ACHN (cell line): ENCODE measurements at places on chromosomes 7 and 10.

DNA sequence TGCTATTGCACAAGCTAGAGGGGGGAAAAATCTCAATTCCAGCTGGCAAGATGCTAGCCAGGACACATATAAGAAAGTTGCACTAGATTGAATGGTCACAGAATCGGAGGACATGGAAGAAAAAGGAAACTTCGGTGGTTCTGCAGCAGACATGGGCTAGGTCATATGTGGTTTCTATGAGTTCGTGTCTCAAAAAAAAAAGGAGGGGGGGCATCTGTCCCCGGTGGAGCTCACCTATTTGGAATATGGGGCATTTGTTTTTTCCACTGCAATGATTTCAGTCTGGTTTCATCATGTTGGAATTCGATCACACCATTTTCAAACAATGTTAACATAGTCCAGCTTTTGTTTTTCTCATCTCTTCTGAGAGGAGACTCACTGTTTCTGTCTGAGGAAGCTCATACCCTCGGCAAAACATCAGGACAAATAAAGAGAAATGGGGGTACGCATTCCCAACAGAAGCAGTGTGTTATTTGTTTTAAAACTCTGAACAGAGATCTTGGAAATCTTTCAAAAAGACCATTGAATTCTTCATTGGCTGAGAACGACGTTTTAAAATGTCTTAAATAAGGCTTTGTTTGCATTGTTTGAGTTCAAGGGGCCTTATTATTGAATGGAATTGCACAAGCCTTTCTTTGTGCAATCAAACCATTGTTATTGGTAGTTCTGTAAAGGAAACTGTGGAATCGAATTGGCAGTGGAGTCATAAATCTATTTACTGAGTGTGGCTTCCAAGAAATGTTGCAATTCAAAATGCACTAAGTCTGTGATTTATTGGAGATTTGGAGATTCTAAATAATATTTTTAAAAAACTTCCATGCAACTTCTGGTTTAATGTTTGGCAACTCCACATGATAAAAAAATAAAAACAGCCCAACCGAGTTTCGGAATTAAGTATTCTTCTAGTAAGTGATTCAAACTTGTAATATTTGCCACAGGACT, 173.2 kb downstream of the RTKN2 start:
- DNase-seq, result peak; percentile 24

DNA sequence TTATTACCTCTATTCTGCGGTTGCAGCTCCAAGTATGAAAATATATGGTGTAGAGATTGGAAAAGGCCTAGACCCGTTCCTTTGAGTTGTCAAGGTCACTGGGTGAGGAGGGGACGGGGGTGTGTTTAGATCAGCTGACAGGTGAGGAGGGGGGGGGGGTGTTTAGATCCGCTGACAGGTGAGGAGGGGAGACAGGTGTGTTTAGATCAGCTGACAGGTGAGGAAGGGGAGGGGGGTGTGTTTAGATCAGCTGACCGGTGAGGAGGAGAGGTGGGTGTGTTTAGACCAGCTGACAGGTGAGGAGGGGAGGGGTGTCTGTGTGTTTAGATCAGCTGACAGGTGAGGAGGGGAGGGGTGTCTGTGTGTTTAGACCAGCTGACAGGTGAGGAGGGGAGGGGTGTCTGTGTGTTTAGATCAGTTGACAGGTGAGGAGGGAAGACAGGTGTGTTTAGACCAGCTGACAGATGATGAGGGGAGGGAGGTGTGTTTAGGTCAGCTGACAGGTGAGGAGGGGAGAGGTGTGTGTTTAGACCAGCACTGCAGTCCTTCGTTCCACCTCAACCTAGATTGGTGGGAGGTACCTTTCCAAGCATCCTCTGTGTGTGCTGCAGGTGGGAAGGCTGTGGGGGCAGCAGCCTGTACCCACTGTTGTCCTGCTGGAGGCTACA, 655.0 kb upstream of the ADARB2 start:
- DNase-seq, result peak; percentile 26

- DNase-seq, result peak; percentile 36
Observed at GRCh38 chr10:114902151-114902550, 35.8 kb upstream of the TRUB1 start.

DNA sequence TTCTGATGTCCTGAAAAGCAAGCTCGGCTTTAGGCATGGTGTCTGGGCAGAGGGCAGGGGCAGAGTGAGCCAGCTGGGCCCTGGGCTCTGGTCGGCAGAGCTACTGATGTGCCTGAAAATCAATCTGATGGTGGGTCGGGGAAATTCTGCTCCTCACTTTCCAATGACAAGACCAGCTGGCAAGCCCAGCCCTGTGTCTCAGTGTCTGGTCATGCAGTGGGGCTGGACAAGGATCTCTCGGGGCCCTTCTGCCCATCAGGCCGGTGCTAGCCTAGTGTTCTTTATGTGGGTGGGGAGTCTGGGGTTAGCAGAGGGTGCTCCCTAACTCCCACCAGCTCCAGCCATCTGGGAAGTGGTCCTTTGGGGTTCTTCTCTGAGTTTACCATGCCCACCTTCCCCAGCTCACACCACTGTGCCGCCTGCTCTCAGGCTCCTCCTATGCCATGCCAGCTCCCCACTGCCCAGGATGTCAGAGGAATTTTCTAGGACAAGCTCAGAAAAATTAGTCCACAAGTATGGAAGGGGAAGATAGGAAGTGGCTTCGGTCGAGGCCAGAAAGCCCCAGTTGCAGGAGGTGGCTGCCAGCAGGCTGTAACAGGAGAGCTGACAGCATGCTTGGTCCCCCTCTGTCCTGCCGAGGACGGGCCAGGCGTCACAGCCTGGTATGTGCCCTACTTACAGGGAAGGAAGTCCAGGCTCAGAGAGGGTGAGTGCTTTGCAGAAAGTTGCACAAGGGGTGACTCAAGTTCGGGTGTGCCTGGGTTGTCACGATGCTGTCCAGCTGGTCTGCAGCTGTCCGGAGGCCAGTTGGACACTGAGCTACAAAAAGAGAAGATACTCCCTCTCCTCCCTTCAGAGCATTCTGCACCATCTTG, 135.2 kb downstream of the ADCY1 start:
- DNase-seq, result no peak

GRCh38 chr10:113162960-113163359, 212.9 kb downstream of the TCF7L2 start:
- no peak for DNase-seq

DNA sequence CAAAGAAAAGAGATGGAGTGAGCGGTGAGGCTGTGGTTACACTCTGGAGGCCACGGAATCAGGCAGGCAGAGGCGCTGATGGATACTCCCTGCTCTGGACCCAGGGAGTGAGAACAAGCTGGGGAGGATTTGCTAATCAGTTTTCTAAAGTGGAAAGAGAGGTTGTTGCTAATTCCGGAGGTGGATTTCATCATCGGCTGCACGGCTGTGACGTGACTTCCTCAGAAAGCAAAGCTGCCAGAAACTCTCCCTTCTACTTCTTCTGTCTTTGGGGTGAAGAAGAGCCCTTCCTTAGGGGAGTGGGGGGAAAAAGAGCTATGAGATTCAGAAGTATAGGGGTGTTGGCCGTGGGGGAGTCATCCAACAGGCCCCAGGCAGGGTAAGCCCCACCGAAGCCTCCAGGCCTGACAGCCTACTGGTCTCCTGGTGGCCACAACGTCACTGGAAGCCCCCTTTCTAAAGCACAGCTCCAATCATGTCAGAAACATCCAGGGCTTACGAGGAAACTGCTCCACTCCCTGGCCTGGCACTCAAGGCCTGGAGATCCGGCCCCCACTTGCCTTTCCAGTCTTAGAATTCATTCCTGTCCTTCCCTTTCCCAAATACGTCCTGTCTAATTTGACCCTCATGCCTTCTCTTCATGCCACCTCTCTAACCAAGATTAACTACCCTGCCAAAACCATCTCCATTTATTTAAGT, 114.5 kb downstream of the HIP1 start:
- no peak for DNase-seq

GRCh38 chr7:25408012-25408687, 179.9 kb upstream of the NPVF start:
- no peak for DNase-seq

- DNase-seq, result no peak
Observed at GRCh38 chr7:43110791-43111535, 1.5 kb upstream of the HECW1 start.

- DNase-seq, result peak; percentile 86
Observed at GRCh38 chr10:97673736-97674525, 13.1 kb downstream of the AVPI1 start.

- no peak for DNase-seq
Observed at GRCh38 chr10:79336739-79337138, 10.5 kb upstream of the PPIF start.

- DNase-seq, result no peak
Observed at GRCh38 chr10:37246637-37247036, 121.2 kb downstream of the ANKRD30A start.

- peak; percentile 96 for DNase-seq
Observed at GRCh38 chr7:141585592-141586510, 34.6 kb downstream of the AGK start.

- DNase-seq, result no peak
Observed at GRCh38 chr10:3661271-3661670, 123.7 kb downstream of the KLF6 start.

DNA sequence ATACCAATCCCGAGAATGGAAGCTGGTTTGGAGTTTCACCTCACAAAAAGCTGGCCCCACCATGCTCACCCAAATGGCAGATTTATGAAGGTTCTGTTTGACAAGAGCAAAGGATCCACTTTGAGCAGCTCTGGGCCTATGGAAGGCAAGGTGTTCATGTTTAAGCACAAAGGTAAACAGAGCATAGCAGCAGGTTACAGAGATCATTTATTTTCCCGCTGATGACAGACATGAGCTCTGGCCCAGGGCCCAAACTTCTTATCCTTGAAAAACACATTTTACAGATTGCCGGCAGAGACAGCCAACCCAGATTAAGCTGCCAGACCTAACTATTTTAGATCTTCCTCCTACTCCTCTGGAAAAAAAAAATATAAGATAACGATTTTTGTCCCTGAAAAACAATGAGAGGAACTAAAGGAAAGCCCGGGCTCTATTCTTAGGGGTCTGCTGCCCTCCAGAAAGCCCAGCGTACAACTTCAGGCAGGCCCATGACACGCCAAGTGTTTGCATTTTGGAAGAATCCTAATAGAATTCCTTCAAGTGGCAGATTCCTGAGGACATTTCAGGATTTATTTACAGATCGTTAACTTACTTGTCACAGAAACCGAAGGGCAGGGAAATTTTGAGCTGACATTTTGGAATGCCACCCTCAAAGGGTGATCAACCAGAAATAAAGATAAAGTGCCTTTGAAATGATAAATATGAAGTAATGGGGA, 40.0 kb downstream of the SYPL1 start:
- DNase-seq, result no peak

DNA sequence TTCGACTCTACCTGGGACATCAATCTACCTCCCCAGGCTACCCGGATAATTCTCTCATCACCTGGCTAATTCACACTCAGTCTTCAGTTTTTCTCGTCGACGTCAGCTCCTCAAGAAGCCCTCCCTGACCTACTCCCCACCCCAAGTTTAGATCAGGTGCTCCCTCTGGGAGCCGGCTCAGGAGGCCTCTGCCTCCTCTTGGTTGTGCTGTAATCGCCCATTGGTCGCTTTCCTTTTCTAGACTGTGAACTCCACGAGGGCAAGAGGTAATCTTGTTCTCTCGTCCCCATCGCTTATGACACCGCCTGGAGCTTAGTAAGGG, 461 bp upstream of the WIPF3 start:
- no peak for DNase-seq

GRCh38 chr7:93914581-93915066, 6.9 kb upstream of the GNG11 start:
- DNase-seq, result peak; percentile 13

DNA sequence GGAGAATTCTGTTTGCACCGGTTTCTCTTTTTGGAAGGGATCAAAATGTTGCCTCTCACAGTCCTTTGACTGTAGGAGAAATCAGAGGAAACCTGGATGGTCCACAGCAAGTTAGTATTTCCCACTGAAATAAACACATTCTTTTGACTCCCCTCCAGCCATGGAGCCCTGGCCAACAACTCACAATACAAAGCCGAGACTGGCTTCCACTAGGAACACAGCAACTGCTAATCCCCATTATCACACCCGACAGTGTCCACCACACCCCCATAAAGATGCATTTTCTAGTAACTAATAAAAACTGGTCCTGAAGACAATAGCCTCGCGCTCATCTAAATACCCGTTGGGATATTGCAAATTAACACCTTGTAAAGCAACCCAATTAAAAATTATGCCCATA, 798 bp upstream of the MACROH2A2 start:
- no peak for DNase-seq

GRCh38 chr10:97307441-97307840, 11.6 kb upstream of the FRAT1 start:
- DNase-seq, result no peak

GRCh38 chr7:55164527-55164926, 145.7 kb downstream of the EGFR start:
- no peak for DNase-seq

DNA sequence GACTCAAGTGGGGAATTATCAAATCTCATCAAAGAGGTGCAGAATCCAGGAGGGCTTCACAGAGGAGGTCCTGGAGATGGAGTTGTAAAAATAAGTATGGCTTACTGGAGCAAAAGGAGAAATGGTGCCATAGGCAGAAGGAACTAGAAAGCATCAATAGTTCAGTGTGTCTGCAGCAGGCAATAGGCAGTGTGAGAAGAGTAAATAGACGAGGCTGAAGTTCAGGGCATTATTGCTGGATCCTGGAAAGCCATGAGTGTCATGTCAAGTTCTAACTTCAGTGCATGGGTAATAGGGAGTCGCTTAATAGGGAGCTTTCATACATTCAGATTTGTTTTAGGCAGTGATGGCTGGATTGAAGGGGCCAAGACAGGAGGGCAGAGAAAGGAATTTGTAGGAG, 39.3 kb downstream of the CYP26A1 start:
- DNase-seq, result no peak

DNA sequence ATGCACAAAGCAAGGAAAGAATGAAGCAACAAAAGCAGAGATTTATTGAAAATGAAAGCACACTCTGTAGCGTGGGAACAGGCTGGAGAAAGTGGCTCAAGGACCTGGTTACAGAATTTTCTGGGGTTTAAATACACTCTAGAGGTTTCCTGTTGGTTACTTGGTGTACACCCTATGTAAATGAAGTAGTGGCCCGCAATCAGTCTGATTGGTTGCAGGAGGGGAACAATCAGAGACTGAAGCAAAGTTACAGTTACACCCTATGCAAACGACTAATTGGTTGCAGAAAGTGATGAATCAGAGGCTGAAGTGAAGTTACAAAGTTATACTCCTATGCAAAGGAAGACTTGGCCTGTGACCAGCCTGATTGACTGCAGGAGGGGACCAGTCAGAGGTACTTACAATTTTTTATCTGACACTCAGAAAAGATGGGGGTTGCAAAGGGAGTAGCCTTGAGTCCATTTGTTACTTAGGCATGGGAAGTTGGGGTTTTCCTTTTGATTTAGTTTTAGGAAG, 3.6 kb upstream of the MTPN start:
- peak; percentile 34 for DNase-seq

GRCh38 chr7:128398016-128398840, 11.6 kb downstream of the IMPDH1 start:
- peak; percentile 67 for DNase-seq
